ENCODE measurements at places on chromosomes 12 and 14.

DNA sequence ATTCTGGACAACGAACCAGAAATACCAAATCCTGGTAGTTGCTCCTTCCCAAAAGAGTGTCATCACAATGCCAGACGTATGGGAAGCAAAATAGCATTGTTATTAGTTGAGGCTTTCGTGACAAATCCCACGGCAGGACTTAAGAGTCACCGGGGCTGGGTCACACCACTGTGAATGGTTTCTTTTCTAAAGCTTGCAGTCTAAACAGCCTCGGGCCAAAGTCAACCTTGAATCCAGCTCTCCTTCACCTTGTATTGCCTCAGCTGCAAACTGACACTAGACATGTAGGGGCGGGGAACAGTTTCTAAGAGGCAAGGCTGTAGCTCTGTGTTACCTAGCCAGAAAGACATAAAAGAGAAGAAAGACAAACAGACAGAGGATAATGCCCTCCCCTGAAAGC is 734.8 kb downstream of the MED13L start:
- no peak for DNase-seq

GRCh38 chr12:121803861-121804416 is at the start of gene SETD1B:
SETD1B (plus strand) TSS chr12:121804009; CDS start chr12:121804738, 729 bp downstream.
- no peak for DNase-seq

DNA sequence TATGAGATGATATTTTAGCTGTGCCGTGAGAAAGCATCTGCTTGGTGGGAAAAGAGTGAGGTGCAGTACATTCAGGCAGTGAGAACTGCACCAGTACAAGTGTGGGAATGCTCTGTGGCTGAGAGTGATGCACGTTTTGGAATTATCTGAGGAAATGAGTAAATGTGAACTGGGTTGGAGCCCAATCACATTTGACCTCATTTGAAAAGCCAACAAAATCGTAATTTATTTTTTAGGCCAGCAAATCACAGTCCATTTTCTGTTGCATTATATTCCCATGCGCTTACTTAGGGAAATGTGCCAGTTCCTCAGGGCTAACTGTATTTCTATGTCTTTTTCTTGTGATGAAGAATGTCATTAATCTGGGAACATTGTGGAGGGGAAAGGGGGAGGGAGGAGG is 77.3 kb downstream of the SNAPC1 start:
- peak; percentile 64 for DNase-seq

GRCh38 chr12:106600503-106600902 is 17.7 kb downstream of the RFX4 start:
- DNase-seq = no peak

GRCh38 chr14:62117010-62117750 is 355.0 kb downstream of the SNAPC1 start:
- DNase-seq = peak; percentile 8

DNA sequence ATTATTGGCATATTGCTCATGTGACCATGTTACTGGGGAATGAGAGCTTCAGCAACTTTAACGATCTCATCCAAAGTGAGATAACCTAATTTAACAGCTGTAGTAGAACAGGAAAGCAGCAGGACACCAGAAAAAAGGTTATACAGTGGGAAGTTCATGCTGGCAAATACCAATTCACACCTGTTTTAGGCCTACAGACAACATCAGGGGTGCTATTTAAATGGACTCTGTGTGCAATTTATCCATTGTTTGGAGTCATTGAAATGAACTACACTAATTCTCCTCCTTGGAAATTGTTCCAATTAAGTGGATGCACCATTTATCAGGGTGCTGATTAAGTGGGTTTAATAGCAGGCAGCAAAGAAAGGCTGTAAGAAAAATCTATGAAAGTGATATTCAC is 424.4 kb upstream of the LMO3 start:
- no peak for DNase-seq

- no peak for DNase-seq
Measured at GRCh38 chr14:52443506-52443905, 108.8 kb downstream of the TXNDC16 start.

GRCh38 chr12:12349711-12350665 is at the start of gene MANSC1:
MANSC1 (minus strand) TSS chr12:12350242; CDS start chr12:12343314, 6,928 bp downstream.
- no peak for DNase-seq

- no peak for DNase-seq
Measured at GRCh38 chr14:103898204-103898603, 30.1 kb upstream of the TDRD9 start.

- DNase-seq = no peak
Measured at GRCh38 chr12:94760786-94761185, 110.4 kb upstream of the TMCC3 start.

- DNase-seq = no peak
Measured at GRCh38 chr12:64459394-64459891, 7.5 kb downstream of the TBK1 start.

- no peak for DNase-seq
Measured at GRCh38 chr12:54561164-54561563, 11.8 kb downstream of the PDE1B start.

- DNase-seq = no peak
Measured at GRCh38 chr12:20442322-20442721, 74.0 kb downstream of the PDE3A start.

- no peak for DNase-seq
Measured at GRCh38 chr14:99511421-99512109, 30.4 kb downstream of the CCNK start.

- peak; percentile 30 for DNase-seq
Measured at GRCh38 chr12:32083489-32083888, 23.2 kb upstream of the BICD1 start.

- no peak for DNase-seq
Measured at GRCh38 chr12:38588624-38589305, 272.2 kb downstream of the ALG10B start.

DNA sequence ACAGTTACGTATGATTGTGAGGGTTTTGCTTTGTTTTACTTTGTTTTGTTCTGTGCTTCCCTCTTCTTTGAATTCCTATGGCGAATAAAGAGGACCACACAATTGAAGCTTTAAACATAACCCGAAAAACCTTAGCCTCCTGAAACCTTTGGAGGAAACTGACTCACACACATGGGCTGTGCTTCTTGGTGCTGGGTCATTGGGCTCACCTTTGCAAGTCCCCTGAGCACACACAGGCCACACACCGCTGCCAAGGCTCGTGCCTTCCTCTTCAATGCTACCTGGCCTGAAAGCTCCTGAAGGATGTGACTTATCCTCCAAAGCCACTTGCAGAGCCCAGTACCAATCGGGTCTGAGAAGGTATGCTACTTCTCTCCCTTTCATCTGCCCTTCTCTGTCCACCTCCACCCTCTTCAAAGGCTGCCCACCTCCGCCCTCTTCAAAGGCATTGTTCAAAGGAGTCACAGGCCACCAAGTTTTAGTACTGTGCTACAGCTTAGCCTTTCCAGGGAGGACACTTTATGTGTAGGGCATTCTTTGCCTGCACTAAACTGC is 114.6 kb downstream of the FOXN3 start:
- no peak for DNase-seq

DNA sequence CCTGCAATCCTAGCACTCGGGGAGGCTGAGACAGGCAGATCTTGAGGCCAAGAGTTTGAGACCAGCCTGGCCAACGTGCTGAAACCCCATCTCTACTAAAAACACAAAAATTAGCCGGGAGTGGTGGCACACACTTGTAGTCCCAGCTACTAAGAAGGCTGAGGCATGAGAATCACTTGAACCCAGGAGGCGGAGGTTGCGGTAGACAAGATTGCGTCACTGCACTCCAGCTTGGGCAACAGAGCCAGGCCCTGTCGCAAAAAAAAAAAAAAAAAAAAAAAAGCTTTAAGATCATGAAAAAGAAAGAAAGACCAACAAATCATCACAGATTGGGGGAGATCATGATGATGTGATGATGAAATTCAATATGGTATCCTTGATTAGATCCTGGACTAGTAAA is 30.6 kb downstream of the WDR89 start:
- no peak for DNase-seq

GRCh38 chr14:100525615-100526014 is 61.6 kb downstream of the BEGAIN start:
- DNase-seq = no peak

DNA sequence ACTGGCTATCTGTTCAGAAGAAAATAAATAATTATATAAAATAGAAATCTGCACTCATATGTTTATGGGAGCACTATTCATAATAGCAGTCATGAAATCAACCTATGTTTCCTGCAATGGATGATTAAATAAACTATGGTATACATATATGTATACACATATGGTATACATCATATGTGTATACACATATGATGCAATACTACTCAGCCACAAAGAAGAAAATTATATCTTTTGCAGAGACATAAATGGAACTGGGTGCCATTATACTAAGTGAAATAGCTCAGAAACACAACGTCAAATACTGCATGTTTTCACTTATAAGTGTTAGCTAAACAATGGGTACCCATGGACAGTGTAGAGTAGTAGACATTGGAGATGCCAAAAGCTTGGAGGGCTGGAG is 381.2 kb upstream of the LRFN5 start:
- DNase-seq = no peak

DNA sequence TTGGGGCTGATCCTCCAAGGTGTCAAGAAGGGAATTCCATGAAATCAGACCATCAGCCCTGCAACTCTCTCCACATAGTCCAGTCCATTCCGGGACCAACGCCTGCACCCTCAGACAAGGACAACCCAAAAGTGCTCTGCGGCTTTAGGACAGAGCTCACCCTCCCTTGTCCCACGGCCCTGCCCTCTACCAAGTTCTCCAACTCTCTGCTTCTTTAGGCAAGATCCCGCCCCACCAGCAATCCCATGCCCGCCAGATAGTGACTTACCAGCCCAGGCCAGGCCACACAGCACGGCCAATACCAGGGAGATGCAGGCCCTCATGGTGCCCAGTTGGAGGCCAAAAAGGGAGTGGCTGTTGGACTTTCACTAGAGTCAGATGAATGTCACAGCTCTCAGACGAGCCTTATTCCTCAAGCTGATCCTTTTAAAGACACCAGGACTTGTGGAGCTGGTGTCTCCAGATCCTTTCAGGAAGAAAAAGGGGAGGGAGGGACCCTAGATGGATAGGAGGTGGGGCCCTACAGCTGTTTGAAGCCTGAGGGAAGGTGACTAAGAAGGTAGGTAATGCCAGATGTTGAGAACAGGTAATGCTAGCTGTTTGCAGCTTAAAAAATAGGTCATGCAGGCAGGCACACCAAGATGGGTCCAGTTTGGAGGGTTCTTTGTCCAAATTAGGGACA is at the start of gene ENDOU:
ENDOU (minus strand) TSS at position 400 of the 682 bp plus-strand sequence; CDS start at position 323, 77 bp downstream.
- DNase-seq = no peak

- DNase-seq = no peak
Measured at GRCh38 chr14:53786045-53786444, 170.6 kb downstream of the BMP4 start.

- DNase-seq = no peak
Measured at GRCh38 chr12:53677800-53678148, 1.9 kb upstream of the ATP5MC2 start.

GRCh38 chr14:58633831-58634230 is 3.9 kb upstream of the DACT1 start:
- no peak for DNase-seq

- peak; percentile 43 for DNase-seq
Measured at GRCh38 chr14:51533160-51533559, 118.5 kb upstream of the FRMD6 start.

- no peak for DNase-seq
Measured at GRCh38 chr14:66628636-66629035, 120.7 kb downstream of the GPHN start.
